ENCODE measurements at places on chromosomes 5 and 9.

- DNase-seq, result no peak
Observed at GRCh38 chr5:27571681-27572080, 533.3 kb upstream of the CDH9 start.

DNA sequence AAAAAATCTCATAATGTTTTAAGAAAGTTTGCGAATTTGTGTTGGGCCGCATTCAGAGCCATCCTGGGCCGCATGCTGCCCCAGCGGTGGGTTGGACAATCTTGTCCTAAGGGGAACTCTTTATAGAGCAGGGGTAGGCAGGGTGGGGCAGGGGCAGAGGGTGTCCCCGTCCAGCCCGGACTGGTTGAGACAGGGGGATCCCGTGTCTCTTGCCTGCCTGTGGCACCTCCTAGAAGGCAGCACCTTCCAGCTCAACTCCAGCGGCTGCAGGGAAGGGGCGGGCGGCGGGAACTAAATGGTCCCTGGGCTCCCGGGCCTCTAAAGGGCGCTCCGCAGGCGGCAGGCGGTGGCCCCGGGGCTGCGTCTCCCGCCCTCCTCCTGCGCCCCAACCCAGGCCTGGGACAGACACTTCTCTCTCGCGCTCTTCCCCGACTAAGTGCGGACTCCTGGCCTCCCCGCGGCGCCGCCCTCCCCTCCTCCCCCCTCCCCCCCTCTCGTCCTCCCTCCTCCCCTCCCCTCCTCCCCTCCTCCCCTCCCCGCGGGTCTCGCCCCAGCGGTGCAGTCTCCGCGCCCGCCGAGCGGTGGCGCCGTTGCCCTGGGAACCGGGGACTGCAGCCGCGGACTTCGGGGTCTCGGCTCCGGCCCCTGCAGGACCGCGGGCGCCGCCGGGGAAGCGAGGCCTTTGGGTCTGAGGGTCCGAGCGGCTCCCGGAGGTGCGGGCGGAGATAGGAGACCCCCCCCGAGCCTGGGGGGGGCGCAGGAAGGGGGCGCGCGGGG, 132.6 kb downstream of the MRPL36 start:
- DNase-seq, result no peak

- DNase-seq, result no peak
Observed at GRCh38 chr5:80622756-80623155, 31.7 kb upstream of the MSH3 start.

DNA sequence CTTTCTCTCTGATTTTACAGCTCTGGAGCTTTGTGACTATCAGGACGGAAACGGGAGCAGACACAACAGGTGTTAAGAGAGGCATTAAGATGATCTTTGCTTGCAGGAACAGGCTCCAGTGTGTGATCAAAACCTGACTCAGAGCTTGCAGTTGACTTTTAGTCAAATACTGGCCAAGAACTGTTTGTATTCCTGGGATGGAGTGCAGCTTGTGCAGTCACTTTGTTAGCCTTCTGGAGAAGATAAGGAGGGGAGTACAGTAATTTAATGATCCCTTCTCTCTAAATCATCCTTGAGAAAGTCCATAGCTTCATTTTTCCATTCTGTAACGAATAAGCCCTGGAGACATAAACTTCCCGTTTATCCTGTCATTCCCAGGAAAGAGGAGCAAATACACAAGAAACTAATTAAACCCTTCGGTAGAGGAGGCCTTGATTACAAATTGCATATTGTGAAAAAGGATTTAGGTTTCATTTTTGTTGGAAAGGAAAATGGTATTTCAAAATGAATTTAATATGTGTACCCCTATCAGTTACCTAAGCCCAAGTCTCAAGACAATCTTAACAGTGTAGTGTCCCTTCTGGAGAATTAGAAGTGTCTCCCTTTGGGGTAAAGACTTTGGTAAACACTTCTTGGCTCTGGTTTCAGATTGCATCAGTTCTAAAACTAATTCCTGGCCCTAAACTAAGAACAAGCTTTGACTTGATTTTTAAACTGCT, 3.1 kb upstream of the STOM start:
- no peak for DNase-seq

DNA sequence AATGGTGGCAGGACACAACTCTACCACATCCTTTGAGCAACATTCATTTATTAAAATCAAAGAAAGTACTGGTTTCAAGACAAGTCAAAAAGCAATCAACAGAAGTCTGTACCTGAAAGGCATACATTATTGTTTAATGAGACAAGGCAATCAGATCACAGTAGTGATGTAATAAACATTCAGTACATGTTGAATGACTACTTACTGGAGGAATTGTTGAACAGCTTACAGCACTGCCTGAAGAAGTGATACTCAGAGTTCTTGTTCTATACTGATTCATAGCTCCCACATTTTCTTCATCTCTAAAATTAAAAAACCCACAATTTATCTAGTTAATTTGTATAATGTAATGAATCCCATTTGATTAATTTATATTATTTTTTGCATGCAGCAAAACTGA, 18.2 kb downstream of the RIOK2 start:
- no peak for DNase-seq

All from right lobe of liver (tissue), 6 donors.